ENCODE measurements at places on chromosomes 7 and 10. TPM values are rescaled to one million over a fixed set of nuclear protein-coding genes. Genes with fewer than 3 reads are reported as not detected.

Gene HOXA11
- 0.81 TPM for total RNA-seq

Gene PON1
- not detected for total RNA-seq

DNA sequence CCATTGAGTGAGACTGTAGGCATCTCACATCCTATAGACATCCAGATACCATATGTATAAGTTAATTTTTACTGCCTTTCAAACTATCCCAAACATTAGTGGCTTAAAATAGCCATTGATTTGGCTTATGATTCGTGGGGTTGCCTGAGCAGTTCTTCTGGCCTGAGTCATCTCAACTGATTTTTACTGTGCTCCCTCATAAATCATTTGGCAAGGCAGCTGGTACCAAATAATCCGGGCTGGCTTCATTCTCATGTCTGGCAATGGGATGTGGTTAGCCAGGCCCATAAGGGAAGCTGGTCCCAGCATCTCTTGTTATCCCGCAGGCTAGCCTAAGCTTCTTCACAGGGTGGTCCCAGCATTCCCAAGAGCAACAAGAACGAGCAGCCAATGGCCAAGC is 6.7 kb upstream of the LRGUK start:
- no peaks in the 10 kb centered on the region for H3K4me1 ChIP-seq
- H3K4me3 ChIP-seq, result no peak overlapping the region
- H3K36me3 ChIP-seq, result no peaks in the 10 kb centered on the region
- H3K27ac ChIP-seq, result no peak overlapping the region

DNA sequence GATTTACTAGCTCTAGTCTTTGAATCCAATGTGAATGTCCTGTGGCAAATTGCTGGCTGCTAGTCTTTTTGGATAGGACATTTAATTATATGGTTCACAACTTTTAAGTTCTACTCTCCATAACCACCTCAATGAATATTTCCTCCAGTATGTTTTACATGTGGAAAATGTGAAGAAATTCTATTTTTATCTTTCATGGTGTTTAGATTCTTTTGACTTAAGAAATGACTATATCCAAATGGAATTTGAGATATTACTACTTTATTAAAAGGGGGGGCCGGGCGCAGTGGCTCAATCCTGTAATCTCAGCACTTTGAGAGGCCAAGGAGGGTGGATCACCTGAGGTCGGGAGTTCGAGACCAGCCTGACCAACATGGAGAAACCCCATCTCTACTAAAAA is 202.0 kb downstream of the ARL4A start:
- H3K4me1 ChIP-seq, result no peaks in the 10 kb centered on the region
- no peak overlapping the region for H3K27ac ChIP-seq
- no peaks in the 10 kb centered on the region for H3K36me3 ChIP-seq
- H3K27me3 ChIP-seq, result no peaks in the 10 kb centered on the region
- H3K4me3 ChIP-seq, result no peak overlapping the region
- DNase-seq, result peak; percentile 45

Gene HHEX
- 22.7 TPM for total RNA-seq

Gene GPRIN2
- 0.36 TPM for total RNA-seq

Gene OR2A1
- total RNA-seq, result 0.16 TPM

- DNase-seq, result no peak
- H3K27ac ChIP-seq, result no peak within 1 kb of the TSS
- H3K4me3 ChIP-seq, result no peak within 1 kb of the TSS
- H3K4me1 ChIP-seq, result no peaks in the 10 kb centered on the region
Observed at GRCh38 chr10:59753267-59753666, at the start of gene MRLN. Gene MRLN, minus strand, starts transcription at chr10:59753455.

Gene ITGB8
- 24.7 TPM for total RNA-seq

DNA sequence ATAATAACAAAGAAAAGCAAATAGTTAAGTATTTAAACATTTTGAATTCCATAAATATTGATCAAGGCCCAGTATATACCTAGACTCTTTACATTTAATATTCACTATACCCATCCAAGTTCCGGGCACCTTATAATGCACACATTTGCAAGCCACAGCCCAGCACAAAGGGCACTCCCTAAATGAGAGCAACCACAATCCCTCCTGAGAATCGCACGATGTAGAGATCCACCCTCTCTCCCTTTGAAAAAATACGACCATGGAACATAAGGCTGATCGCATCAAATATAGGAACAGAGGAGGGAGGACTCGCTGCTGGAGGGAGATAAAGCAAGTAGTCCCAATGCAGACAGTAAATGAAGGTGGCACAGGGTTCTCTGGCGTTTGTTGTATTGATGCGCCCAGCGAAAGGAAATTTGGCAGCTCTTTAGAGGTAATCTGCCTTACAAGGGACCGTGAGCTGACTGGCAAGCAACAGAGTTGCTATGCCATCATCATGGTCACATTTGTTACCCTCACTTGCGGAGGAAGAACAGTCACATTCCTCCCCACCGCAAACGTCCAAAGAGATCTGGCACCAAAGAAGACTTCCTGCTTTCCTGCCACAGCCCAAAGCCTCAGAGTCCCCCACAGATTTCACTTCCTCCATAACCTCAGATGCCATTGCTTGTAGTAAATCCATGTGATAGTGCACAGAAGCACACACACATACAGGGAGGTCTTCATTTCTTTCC is 16.1 kb upstream of the TAS2R40 start:
- H3K27me3 ChIP-seq, result no peaks in the 10 kb centered on the region
- no peak overlapping the region for H3K4me3 ChIP-seq
- no peak overlapping the region for H3K27ac ChIP-seq
- no peaks in the 10 kb centered on the region for H3K36me3 ChIP-seq

GRCh38 chr7:148982654-148983199 is 45.6 kb downstream of the PDIA4 start:
- DNase-seq, result no peak
- no peaks in the 10 kb centered on the region for H3K4me1 ChIP-seq
- H3K4me3 ChIP-seq, result peak overlapping the region; percentile 97
- no peak overlapping the region for H3K27ac ChIP-seq
- no peaks in the 10 kb centered on the region for H3K27me3 ChIP-seq

DNA sequence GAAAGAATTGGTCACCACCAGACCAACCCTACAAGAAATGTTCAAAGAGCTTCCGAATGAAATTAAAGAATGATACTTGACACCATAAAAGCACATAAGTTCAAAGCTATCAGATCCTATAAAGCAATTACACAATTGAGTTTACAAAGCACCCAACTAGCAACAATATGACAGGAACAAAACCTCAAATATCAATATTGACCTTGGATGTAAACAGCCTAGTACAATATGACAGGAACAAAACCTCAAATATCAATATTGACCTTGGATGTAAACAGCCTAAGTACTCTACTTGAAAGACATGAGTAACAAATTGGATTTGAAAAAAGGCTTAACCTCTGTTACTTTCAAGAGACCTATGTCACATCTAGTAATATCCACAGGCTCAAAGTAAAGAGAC is 1201.4 kb downstream of the XPNPEP1 start:
- no peak overlapping the region for H3K4me3 ChIP-seq
- no peaks in the 10 kb centered on the region for H3K4me1 ChIP-seq
- no peak for DNase-seq

Measured in aorta (tissue), 5 donors.